Activated CD4-positive, alpha-beta T cell treated with anti-CD3 and anti-CD28 coated beads, Interleukin-2, amount 50 U/mL, for 24 hours (primary cell): ENCODE measurements at places on chromosomes 13 and 19.

DNA sequence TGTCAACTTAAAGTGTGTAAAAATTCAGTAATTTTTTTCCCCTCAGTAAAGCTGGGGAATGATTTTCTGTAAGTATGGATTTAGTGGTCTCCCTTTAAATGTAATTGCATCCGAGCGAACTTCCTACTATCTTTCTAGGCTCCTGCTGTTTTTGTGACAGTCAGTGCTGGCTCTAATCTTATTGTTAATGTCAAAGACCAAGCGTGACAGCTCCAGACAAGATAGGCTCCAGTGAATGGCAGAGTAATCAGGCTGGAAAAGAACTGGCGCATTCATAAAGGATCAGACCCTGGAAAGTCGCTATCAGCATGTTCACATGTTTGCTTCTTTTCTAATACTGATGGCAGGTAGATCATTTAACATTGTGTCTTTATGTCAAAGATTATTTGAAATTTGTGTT is 908.0 kb upstream of the ATXN8OS start:
- DNase-seq: no peak

- no peak for DNase-seq
Measured at GRCh38 chr13:113978741-113979481, 5.0 kb upstream of the C13orf46 start.

GRCh38 chr13:44172281-44172810 is 201.3 kb upstream of the SERP2 start:
- DNase-seq: no peak

- no peak for DNase-seq
Measured at GRCh38 chr19:42323473-42323851, 2.0 kb upstream of the MEGF8 start.

GRCh38 chr19:47447470-47448359 is 24.0 kb downstream of the SLC8A2 start:
- peak; percentile 35 for DNase-seq

DNA sequence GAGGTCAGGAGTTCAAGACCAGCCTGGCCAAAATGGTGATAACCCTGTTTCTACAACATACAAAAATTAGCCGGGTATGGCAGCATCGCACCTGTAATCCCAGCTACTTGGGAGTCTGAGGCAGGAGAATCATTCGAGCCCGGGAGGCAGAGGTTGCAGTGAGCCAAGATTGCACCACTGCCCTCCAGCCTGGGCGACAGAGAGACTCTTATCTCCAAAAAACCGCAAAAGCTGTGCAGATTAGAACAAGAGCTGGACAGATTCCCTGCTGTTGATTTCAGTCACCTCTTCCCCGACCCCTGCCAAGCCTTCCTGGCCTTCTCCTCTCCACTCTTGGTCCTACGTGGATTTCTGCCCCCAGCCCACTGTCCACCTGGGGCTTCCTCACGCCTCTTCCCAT is 8.3 kb downstream of the CAMSAP3 start:
- DNase-seq: no peak

DNA sequence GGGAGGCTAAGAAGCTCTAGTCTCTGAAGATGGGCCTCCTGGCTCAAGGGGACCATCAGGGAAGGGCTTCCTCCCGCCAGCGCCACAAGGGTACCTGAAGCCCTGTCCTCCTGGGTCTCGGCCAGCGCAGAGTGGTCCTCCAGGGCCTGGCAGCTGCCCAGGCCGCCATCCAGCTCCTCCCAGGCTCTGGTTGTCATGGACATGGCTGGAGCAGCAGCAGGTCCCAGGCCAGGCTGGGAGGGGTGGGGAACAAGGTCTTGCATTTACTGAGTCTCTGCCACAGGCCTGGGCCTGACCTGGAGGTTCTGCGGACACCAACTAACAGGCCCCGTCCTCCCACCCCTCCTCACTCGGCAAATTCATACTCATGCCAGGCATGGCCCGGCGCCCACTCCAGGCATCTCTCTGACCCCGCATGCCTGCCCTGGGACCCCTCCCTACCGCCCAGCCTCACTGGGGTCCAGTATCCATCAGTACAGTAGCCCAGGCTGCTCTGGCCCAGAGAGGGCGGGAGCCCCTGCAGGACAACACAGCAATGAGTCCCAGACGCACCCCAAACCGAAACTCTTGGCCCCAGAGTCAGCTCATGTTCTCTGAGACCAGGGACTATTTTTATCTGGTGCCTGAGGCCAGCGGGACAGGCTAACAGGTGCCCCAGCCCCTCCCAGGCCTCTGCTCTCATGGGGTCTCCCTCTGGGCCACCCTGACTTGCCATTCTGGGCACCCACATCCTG is 938 bp downstream of the JSRP1 start:
- no peak for DNase-seq

- no peak for DNase-seq
Measured at GRCh38 chr13:30965380-30965779, 32.9 kb downstream of the TEX26 start.

GRCh38 chr13:50990818-50991506 is 81.4 kb downstream of the RNASEH2B start:
- DNase-seq: no peak

- no peak for DNase-seq
Measured at GRCh38 chr19:55231391-55232285, 3.1 kb upstream of the TMEM86B start.

GRCh38 chr19:46132508-46133100 is 8.1 kb upstream of the IGFL3 start:
- no peak for DNase-seq

- no peak for DNase-seq
Measured at GRCh38 chr13:107373551-107373950, 805.6 kb upstream of the ARGLU1 start.

GRCh38 chr13:111858571-111858970 is 208.4 kb upstream of the SOX1 start:
- DNase-seq: no peak

GRCh38 chr13:105251293-105251692 is 1284.2 kb downstream of the EFNB2 start:
- no peak for DNase-seq

GRCh38 chr13:19074519-19074918 is 107.1 kb downstream of the TUBA3C start:
- DNase-seq: no peak

DNA sequence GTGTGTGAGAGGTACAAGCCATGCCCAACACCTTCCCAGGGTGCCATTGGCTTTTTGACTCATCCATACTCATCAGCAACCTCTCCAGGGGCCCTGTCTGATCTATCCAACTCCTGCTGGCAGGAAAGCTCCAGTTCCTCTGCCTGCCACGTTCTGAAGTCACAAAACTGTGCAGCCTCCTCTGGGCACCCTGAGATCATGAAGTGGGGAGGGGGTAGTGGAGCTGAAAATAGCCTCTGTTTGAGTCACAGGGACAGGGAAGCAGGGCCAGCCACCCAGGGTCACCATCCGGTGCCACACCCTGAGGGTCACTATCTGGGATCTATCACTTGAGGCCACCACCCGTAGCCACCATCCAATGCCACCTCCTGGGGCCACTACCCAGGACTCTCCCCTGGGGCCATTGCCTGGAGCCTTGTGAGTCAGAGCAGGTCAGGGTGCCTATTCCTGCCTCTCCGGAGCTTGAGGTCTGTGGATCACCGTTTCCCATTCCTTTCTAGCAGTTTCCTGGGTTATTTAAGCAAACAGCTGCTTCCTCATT is 172.1 kb downstream of the NUFIP1 start:
- no peak for DNase-seq

GRCh38 chr13:75945841-75946482 is 309.8 kb downstream of the LMO7 start:
- DNase-seq: no peak

- DNase-seq: no peak
Measured at GRCh38 chr19:13014101-13014920, 19.0 kb downstream of the NFIX start.

- no peak for DNase-seq
Measured at GRCh38 chr19:38974624-38975213, 823 bp downstream of the FBXO17 start.

DNA sequence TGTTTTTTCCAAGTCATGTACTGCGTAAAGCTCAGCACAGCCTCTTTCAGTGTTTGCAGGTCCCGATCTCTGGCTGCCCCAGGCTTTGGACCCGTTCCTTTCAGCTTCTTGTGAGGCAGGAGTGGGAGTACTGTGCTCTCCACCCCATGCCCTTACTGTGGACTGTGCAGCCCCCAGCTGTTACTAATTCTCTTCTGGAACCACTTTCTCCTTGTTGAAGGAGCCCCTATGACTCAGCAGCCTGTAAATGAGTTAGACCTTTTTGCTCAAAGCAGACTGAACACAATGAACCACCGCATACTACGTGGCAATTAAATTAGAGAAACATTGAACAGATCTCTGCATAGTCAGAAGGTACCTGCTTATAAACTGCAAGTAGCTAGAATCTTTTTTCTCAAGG is 39.0 kb downstream of the SERTM1 start:
- no peak for DNase-seq

DNA sequence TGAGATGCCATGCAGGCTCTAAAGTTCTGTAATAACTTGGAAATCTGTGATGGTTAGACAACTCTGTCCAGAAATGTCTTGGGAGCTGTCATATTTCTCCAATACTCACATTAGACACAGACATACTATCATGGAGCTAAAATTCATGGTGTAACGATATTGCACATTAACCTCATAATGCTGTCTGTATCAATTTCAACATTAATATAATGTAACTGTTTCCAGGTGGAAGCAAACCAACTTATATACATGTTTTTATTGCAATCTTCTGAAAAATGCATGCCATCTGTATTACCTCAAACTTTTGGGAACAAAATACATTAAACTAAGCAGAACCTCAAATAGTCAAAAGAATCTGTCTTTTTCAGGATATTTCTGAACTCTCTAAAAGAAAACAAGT is 14.7 kb upstream of the SPART start:
- DNase-seq: no peak

DNA sequence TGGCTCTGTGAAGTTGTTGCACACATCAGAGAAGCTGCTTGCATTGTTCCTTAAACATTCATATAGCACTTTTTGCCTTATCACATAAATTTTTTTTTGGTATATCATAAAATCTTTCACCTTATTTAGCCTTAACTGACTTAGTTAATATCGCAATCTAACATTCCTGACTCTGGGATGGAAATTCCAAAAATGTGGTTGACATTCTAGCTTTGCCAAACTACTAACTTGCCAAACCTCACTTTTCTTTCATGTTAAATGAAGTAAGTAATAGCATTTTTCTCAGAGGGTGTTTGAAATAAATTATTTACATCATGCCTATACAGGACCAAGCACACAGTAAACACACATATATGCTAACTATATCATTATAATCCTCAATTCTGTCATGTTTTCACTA is 736.9 kb upstream of the PCDH9 start:
- no peak for DNase-seq

- DNase-seq: no peak
Measured at GRCh38 chr19:11814700-11815035, 595 bp downstream of the ZNF440 start.

DNA sequence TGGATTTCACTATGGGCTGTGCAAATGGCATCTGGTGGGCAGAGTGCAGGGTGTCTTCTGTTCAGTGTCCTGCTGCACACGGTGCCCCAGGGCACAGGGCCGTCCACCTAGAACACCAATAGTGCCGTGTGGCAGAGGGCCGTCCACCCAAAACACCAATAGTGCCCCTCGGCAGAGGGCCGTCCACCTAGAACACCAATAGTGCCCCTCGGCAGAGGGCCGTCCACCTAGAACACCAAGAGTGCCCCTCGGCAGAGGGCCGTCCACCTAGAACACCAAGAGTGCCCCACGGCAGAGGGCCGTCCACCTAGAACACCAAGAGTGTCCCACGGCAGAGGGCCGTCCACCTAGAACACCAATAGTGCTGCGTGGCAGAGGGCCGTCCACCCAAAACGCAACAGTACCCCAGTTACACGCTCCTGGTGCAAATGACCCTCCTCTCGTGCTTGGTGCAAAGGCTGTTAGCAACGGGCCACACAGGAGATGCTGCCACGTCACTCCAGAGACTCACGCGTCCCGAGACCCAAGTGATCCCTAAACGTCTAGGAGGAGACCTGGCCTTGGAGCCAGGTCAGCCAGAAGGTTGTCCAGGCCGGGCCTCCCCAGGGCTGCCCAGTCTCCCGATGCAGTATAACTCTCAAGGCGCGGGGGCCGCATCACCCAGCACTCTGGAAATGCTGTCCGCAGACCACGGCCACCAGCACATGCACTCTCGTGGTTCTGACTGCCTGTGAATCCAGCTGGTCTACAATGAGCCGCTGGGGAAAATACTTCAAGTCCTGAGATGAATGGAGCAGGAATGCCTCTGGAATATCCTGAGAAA is 51.5 kb downstream of the RASA3 start:
- DNase-seq: no peak

- no peak for DNase-seq
Measured at GRCh38 chr13:99228737-99229691, 28.4 kb downstream of the UBAC2 start.

DNA sequence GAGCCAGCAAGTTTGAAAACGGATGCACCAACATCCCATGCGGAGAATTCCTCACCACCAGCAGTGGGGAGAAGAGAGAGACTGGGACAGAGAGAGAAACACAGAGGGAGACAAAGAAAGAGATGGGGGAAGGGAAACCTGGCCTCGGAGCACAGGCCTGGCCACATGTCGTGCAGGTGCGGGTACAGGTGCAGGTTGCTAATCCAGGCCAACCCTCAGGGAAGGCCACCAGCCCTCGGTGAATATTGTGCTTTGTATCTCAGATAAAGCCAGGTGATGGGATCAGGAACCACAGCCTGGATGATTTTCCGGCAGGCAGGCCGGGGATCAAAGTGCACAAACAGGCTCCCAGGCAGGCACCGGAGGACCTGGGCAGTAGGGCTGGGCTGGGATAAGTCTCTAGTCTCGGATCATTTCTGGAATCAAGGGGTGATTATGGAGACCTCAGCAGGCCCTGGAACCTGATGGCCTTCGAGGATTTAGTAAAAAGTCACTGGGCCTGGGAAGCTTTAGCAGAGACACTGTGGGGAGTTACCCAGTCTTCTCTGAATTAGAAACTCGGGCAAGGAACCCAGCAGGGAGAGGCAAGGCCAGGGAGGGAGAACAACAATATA is 3.7 kb downstream of the GAS6 start:
- no peak for DNase-seq

- DNase-seq: no peak
Measured at GRCh38 chr19:33174186-33174585, 19.9 kb upstream of the LRP3 start.

DNA sequence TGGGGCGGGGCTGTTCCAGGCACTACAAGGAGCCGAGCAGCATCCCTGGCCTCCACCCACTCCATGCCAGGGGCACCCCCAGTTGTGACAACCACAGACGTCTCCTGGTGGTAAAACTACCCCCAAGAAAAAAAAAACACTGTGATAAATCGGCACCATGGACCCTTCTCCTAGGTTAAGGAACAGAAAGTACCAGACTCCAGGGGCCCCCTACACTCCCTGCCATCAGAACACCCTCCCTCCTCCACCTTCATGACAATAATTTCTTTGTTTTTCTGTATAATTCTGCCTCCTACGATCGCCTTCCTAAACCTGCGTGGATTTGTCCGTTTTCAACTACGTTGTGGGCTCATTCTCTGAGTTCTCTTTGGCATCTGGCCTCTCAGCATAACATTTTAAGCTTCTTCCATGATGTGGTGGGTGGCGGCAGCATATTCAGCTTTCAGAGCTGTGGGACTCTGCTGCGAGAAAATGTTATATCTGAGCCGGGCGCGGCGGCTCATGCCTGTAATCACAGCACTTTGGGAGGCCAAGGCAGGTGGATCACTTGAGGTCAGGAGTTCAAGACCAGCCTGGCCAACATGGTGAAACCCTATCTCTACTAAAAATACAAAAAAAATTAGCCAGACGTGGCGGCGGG is 8.6 kb downstream of the TLE2 start:
- no peak for DNase-seq
